NCI-H1417 (cell line): ENCODE measurements at places on chromosomes 1 and 21.
A peak's percentile ranks its signal among the peaks of the same experiment; 100 is the strongest.

- DNase-seq: no peak
Measured at GRCh38 chr1:152224093-152224492, at the start of gene HRNR. Gene HRNR (minus strand): TSS chr1:152224193. CDS start chr1:152223253, 940 bp downstream.

GRCh38 chr21:37503848-37504467, 137.4 kb downstream of the DYRK1A start:
- DNase-seq: no peak

DNA sequence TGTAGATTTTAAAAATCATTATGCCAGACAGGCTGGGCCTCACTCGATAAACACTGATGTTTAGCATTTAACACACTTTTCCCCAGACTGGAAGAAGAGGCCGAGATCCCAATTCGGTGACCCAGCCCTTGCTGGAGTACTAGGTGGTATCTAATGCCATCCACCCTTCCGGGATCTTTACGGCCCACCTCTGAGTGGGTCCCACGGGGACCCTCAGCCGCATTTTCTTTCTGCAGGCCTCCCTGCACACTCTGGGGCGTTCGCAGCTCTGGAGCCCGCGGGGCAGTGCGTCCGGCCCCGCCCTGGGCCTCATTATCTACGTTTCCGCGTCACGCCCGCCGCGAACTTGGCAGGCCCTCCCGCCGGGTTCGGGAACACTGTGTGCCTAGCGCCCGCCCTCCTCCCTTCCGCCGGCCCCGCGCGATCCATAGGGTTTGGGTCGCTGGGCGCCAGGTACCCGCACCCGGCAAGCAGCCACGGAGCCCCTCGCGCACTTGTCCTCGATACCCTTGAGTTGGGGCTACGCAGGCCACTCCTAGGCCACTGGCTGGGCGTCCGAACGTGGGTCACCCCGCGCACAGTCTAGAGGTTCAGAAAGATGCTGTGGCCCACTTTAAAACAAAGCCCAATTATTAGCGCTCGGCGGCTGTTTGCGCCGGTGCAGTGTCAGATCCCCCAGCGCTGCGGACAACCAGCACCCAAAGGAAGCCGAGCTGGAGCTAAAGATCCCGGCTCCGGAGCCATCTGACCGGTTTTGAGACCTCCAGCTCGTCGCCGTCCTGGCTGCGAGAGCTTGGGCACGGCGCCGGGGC, 950 bp upstream of the EVA1C start:
- peak; percentile 84 for DNase-seq

- no peak for DNase-seq
Measured at GRCh38 chr1:6918186-6918924, 133.1 kb downstream of the CAMTA1 start.

GRCh38 chr1:29395736-29396437, 159.6 kb downstream of the PTPRU start:
- DNase-seq: no peak

GRCh38 chr1:226154593-226154992, 31.9 kb downstream of the ACBD3 start:
- DNase-seq: no peak

DNA sequence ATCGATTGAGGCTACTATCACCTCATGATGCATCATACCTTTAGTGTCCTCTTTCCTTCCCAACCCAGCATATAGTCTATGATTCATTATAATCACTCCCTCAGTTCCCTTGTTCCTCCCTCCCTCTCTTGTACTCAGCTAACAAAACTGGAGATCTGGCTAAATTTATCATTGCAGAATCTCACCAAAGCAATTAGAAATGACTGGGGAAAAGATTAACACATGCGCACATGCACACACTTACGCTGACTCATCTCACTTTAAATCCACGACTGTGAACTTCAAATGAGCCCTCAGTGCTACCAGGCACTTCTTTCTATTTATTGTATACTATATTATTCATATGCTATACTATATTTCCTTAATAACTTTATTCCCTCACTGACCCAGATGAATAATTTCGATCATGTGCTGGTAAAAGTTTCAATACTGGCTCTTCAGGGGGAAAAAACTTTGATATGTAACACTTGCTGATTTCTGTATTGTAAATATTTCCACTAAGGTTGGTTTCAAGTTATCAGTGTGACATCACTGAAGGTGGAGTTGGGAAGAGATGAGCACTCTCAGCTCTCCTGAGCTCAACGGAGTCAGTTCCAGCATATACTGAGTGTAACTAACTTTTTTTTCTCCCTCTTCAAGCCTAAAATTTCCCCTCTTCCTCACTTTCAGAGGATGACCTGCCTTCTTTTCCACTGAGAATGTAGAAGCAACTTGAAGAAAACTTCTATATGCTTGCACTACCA, 613.7 kb upstream of the B3GALT2 start:
- no peak for DNase-seq

DNA sequence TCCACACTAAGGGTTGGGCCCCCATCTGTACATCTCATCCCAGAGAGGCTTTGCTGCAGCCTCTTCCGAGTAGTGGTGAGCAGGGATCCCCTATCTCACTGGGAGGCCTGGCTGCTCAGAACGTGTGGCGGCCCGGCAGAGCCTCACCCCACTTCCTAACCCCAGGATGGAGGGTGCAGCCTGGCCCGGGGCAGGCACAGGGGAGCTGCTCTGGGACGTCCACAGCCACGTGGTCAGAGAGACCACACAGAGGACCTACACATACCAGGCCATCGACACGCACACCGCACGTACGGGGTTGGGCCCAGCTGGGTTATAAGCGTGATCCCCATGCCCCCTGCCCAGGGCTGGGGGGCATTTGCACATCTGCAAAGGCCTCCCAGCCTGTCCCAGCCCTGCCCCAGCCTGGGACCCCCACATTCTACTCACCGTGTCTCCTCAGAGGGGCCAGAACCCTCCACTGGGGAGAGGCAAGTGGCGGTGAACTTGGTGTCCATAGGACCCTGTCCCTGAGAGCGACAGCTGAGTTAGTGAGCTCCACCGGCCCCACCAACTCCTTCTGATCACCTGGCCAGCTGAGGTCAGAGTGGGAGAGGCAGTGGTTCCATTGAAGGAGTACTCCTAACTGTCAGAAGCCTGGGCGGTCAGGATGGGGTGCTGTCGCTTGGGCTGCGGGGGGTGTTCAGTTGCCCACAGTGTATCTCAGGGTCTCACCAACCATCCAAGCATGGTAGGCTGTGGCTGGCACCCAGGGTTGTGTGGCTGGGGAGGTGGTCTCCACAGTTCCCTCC, 41.2 kb downstream of the TRIM11 start:
- no peak for DNase-seq

DNA sequence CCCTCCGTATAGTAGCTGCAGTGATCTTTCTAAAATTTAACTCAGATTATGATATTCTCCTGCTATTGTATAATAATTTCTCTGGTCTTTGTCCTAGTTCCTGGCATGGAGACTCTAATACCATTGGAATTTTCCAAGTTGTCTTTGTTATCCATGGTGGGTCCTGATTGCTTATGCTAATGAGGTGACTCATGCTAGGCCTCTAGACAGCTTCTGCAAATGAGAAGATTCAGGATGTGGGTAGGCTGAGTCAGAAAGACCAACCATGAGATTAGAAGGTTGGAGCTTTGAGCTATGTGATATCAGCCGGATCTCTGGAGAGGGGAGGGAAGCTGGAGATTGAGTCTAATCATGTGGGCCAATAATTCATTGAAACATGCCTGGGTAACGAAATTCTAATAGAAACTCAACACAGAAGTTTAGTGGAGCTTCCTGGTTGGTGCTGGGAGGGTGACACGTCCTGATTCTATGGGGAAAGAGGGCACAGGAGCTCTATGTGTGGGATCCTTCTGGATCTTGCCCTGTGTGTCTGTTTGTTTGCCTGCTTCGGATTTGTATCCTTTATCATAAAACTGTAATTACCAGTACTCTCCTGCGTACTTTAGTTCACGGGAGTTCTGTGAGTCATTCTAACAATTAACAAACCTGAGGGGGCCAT, 73.2 kb upstream of the CNIH3 start:
- DNase-seq: no peak

- DNase-seq: no peak
Measured at GRCh38 chr1:64167176-64167575, 36.2 kb upstream of the UBE2U start.

- no peak for DNase-seq
Measured at GRCh38 chr1:149845416-149845815, 54.0 kb upstream of the BOLA1 start.

DNA sequence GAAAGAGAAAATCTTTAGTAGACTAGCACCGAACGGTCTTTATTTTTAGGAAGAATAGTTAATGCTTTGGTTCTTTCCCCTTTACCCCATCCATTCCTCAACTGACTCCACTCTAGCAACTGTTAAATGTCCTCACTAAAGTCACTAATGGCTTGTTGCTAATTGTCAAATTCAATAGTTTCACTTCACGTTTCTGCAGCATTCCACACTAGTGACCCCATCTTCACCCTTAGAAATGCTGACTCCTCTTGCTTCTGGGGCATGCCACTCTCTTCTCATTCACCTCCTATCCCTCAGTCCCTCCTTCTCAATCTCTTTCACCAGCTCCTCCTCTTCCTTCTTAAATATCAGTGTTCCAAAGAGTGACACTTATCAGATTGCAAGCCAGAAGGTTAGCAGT, 19.4 kb upstream of the CADM3 start:
- no peak for DNase-seq

GRCh38 chr1:22739648-22740385, 29.2 kb downstream of the EPHB2 start:
- no peak for DNase-seq

DNA sequence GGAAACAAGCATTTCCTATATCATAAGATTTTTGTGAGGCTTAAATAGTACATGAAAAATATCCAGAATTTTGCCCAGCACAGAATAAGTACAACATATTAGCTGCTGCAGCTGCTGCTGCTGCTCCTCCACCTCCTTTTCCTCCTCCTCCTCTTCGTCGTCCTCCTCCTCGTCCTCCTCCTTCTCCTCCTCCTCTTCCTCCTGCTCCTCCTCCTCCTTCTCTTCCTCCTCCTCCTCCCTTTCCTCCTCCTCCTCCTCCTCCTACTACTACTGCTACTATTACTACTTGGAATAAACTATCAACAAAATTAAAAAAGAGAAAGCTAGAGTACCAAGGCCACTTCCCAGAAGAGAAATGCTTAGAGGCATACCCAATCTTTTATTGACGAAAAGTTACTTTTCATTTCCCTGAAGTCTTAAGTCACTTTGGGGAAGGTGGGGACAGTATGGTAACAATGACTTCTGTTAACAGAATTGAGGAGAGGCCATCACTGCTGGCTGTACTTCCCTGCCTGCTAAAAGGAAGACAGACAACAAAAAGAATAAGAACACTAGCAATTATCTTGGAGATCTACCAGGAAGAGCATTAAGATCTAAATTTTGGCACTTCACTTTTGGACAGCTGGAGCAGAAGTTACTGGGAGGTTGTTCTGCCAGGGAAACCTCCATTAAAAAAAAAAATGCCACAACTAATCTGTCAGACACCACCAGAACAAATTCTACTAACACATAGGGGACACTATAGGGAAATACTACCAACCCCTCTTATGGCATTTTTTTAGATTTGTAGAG, 7.1 kb downstream of the DENND1B start:
- no peak for DNase-seq

DNA sequence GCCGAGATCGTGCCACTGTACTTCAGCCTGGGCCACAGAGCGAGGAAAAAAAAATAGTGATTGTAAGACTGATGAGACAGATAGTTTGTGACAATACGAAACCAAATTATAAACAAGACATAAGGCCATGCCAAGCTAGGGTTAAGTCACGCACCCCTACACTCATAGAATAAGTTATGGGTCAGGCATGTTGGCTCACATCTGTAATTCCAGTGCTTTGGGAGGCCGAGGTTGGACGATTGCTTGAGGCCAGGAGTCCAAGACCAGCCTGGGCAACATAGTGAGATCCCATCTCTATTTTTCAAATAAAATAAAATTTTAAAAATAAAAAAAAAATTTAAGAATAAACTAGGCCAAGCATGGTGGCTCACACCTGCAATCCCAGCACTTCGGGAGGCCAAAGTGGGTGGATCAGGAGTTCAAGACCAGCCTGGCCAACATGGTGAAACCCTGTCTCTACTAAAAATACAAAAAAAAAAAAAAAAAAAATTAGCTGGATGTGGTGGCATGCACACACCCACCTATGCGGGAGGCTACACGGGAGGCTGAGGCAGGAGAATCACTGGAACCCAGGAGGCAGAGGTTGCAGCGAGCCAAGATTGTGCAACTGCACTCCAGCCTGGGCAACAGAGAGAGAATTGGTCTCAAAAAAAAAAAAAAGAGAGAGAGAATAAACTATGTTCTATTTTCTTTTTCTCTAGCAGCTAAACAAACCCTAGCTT, 50.1 kb upstream of the SPOCD1 start:
- no peak for DNase-seq

DNA sequence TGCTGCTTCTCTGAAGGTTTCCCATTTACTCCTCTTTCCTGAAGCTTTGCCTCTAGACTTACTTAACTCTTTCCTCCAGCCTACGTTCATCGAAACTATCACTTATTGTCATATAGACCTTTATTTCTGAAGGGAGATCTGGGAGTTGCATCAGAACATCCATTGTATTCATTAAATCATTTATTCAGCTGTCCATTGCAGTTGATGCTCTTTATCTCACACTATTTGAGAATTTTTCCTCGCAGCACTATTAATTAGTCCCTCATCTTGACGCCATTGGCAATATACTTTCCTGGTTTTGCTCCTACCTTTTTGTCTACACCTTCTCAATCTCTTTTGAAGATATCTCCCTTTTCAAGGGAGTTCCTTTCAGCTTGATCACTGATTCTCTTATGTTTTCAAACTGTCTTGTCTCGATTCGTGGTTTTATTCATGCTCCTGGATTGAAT, 757 bp upstream of the LRIF1 start:
- no peak for DNase-seq

- no peak for DNase-seq
Measured at GRCh38 chr1:119703666-119704450, 7.9 kb upstream of the PHGDH start.

DNA sequence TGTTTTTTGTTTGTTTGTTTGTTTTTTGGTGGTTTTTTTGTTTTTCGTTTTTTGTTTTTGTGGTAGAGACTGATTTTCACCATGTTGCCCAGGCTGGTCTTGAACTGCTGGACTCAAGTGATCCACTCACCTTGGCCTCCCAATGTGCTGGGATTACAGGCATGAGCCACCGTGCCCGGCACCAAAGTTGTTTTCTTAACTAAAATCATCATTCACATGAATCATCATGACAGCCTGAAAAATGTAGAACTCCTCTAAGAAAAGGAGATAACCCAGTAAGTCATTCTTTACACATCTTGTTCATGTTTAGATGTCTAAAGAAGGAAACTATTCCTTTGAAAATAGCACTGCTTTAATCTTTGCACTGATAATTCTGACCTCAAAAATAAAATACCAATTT, 37.5 kb downstream of the DISP1 start:
- no peak for DNase-seq

DNA sequence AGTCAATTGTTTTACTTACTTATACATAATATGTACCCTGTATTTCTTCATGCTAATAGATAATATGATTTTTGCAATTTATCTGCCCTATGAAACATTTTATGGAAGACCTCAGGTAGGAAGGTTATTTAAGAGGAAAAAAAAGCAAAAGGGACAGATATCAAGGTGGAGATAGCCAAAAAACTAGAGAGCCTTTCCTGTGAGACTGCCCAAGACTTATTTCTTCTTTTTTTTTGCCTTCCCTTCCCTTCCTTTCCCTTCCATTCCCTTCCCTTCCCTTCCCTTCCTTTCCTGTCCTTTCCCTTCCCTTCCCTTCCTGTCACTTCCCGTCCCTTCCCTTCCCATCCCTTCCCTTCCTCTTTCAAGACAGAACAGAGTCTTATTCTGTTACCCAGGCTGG, 80.6 kb upstream of the HMCN1 start:
- no peak for DNase-seq
